ENCODE measurements at places on chromosomes 13 and 19.

GRCh38 chr13:21022056-21022979 lies 39.1 kb downstream of the LATS2 start:
- DNase-seq = no peak

- DNase-seq = no peak
These were observed 151.7 kb downstream of the DLEU7 start for GRCh38 chr13:50691681-50692263.

GRCh38 chr13:81762449-81762848 lies 1421.5 kb upstream of the SPRY2 start:
- no peak for DNase-seq

- DNase-seq = peak; percentile 77
These were observed 10.1 kb upstream of the SHISA2 start for GRCh38 chr13:26061947-26062346.

- DNase-seq = peak; percentile 86
These were observed 796.8 kb upstream of the KLHL1 start for GRCh38 chr13:70905035-70905434.

DNA sequence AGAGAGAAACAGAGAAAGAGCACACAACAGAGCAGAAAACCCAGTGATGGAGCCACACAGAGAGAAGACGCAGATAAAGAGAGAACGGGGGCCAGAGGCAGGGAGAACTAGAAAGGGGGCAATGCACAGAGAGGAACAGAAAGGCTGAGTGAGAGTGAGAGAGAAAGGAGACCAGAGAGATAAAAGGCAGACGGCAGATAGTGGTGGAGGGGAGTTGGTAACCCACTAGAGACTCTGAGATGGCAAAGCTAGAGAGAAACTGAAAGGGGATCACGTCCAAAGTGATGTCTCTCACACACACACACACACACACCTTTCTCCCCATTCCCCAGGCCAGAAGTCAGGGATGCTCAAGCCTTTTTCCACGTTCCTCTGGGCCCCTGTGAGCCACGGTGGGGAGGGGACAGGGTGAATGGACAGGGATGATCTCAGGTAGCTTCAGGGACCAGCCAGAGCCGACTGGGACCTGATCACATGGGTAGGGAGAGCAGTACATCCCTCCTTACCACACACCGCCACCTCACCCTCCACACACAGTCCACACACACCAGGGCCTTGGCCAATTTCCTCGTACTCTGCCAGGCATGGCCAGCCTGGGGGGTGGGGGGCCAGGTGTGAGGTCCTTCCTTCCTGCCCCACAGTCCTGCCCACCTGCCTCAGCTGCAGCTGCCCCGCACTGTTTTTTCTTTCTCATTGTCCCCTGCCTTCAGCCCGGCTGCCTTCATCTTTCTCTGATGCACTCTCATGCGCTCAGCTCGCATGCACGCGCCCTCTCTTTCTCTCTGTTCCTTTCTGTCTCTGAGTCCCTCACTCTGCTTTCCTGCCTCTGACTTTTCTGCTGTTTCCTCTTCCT lies 22.5 kb upstream of the POU2F2 start:
- no peak for DNase-seq

GRCh38 chr13:35916146-35916545 lies 215.0 kb downstream of the DCLK1 start:
- DNase-seq = no peak

GRCh38 chr13:114067886-114068651 lies 64.4 kb downstream of the RASA3 start:
- no peak for DNase-seq

- peak; percentile 74 for DNase-seq
These were observed 172.7 kb downstream of the SPRY2 start for GRCh38 chr13:80168089-80168850.

GRCh38 chr13:22594041-22594440 lies 586.7 kb upstream of the SGCG start:
- no peak for DNase-seq

GRCh38 chr13:53020764-53021335 lies 7.8 kb upstream of the OLFM4 start:
- no peak for DNase-seq

DNA sequence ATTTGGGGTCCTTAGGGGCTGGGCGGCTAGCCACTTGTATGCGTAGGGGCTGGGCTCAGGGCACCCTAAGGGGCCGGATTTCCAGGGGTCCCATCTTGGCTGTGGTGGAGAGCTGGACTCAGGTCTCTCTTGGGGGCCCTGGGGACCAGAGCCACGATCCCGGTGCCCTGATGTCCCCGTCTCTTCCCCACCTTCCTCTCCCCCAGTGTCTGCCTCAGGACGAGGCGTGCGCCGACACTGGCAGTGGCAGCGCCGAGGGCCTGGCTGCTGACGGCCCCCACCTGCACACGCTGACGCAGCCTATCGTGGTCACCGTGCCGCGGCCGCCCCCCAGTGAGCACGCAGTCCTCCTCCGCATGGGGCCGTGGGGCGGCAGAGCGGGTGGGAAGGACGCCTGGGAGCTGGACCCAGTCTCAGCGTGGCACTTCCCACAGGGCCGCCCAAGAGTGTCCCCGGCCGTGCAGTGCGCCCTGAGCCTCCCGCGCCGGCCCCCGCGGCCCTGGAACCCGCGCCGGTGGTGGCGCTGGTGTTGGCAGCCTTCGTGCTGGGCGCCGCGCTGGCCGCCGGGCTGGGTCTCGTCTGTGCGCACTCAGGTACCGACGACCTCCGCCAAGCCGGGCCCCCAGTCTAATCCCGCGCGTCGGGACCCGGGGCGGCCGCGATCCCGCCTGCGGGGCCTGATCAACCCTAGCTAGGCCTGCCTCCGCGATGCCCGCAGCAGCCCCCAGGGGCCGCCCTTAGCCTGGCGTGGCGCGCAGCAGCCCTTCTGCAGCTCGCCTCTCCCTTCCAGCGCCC lies 2.7 kb upstream of the SNAPC2 start:
- DNase-seq = peak; percentile 64

DNA sequence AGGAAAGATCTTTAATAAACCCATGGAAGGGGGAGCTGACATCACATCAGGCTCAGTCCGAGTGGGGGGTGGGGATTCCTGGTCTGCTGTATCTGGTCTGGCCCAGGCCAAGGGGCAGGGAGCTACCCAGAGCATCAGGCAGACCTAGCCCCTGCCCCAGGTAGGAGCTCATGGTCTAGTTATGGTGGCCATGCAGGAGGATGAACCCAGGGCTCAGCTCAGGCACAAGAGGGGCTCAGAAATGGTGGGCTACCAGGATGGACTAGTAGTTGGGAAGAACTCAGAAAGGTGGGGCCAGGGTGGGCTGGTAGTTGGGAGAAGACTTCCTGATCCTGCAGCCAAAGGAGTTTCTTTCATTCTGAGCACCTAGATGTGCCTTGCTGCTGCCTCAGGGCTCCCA lies 14.3 kb downstream of the VSTM2B start:
- DNase-seq = no peak

DNA sequence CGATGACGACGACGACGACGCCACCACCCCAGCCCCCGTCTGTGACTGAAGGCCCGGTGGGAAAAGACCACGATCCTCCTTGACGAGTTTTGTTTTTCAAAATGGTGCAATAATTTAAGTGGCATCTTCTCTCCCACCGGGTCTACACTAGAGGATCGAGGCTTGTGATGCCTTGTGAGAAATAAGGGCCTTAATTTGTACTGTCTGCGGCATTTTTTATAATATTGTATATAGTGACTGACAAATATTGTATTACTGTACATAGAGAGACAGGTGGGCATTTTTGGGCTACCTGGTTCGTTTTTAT lies 2.5 kb downstream of the KLF2 start:
- DNase-seq = no peak

GRCh38 chr19:373391-374182 lies 29.0 kb upstream of the MIER2 start:
- no peak for DNase-seq

DNA sequence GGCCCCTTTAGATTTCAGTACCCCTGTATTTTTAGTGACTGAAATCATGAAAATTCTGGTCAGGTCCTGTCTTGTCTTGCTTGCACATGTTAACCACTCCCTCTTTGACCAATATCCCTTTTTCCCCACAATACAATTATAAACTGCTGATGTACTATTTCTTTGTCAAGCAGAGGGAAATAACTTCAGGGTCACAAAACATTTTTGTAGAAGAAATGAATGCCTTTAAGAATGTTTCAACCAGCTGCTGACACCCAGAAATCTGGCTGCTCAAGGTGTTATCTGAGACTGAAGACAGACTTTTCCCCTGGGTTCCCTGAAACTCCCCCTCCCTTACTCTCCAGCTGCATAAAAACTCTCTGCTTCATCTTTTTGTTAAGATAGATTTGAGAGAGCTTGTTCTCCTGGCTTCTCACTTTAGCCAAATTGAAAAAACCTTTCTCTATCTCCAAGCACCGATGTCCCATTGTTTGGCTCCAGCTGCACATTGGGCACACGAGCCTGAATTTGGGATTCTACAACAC lies 18.4 kb upstream of the ACOD1 start:
- no peak for DNase-seq

DNA sequence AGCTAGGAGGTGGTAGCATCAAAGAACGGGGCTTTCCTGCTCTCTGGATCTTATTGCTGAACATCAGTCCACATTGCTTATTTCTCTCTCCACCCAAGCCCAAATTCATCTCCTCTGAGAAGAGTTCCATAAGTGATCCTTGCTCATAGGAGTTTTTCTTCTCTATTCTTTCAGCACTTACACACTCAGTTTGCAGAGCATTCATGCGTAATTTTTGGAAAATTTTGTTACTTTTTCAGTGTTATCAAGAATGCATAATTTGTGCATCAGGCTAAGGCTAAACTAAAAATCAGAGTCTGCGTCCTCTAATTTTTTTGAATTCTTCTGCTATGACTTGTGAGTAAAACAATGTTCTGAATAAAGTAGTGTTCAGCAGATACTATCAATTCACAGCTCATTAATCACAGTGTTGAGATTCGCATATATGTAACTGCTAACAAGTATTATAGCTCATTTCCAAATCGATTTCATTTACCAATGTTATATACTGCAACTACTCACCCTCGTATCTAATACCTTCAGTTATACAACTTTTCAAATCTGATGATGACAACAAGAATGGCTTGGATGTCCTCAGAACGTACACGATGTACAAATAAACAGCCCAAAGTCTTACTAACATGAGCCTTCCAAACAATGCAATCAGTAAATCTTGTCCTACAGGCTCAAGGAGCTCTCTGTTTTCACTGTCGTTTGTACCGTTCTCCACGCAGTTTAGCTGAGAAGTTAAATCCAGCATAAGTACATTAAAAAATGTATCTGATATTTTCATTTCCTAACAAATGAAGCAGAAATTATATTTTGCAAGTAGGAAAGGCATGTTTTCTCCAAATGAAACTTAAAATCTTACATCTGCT lies 36.4 kb upstream of the STARD13 start:
- peak; percentile 55 for DNase-seq

GRCh38 chr19:47780215-47780551 lies 1.7 kb downstream of the SELENOW start:
- DNase-seq = no peak

- DNase-seq = no peak
These were observed 109.6 kb downstream of the TEX26 start for GRCh38 chr13:31042049-31042448.

DNA sequence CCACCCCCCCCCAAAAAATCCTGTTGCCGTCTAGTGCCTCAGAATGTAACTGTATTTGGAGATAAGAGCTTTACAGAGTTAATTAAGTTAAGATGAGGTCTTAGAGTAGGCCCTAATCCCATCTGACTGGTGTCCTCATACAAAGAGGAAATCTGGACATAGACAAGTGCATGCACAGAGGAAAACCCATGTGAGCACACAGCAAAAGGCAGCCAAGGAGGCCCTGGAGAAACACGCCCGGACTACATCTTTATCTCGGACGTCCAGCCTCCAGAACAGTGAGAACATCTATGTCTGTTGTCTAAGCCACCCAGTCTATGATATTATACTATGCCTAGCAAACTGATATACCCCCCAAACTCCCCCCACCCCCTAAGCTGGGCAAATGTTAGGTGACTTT lies 193.8 kb downstream of the KATNAL1 start:
- DNase-seq = no peak

GRCh38 chr19:46772170-46773017 lies 16.0 kb downstream of the SLC1A5 start:
- DNase-seq = no peak

Data from iris pigment epithelial cell (primary cell).